ENCODE measurements at places on chromosomes 11 and 22.

GRCh38 chr11:61698173-61698948 lies 18.2 kb downstream of the DAGLA start:
- no peak for DNase-seq

DNA sequence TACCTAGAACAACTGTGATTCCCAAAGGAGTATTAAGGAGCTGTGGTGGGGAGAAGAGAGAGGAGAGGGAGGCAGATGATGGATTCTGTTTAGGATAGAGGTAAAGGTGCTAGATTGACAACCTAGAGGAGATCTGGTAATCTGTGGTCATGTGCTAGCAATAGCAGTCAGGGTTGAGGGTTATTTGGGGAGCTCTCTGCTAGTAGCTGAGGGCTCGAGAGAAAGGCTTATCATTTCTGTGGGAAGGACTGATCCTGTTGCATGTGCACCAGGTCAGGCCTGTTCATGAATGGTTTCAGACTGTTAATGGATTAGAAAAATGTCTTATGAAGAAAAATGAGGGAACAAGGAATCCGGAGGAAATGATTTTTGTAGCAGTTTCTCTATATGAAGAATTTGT lies 63.2 kb downstream of the MTMR3 start:
- no peak for DNase-seq

DNA sequence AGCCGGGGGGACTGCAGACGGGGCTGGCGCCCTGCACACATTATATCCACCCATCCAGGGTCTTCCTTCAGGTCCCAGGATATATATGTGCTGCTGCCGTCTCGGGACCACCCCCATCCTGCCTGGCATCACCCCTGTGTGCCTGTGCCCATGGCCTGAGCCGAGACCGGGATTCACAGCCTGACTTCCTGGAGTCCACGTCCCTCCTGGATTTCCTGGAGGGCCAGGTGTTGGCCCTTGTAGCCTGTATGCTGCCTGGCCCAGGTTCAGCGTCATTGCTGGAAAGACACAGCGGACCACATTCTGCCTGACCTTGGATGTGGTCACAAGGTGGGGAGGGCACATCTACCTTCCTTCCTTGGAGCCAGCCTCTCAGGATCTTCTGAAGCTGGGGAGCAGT lies 551.1 kb downstream of the BRD1 start:
- DNase-seq, result no peak

GRCh38 chr11:70555078-70555477 lies 156.7 kb downstream of the CTTN start:
- no peak for DNase-seq

DNA sequence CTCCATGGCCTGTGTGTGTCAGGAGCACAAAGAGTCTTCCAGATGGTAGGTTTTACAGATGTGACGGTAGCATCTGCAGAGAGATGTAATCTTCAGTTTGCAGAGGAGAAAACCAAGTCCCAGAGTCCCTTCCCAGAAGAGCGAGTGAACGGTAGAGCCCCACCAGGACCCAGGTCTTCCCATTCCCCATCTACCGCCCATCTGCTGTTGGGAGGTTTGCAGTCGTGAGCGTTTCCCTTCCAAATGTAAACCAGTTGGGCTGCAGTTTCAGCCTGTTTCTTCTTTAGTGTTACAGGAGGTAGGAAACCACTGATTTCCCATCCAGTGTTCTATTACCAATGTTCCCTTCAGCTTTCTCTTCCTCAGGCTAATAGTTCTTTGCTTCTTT lies 24.0 kb downstream of the PANX1 start:
- DNase-seq, result no peak

DNA sequence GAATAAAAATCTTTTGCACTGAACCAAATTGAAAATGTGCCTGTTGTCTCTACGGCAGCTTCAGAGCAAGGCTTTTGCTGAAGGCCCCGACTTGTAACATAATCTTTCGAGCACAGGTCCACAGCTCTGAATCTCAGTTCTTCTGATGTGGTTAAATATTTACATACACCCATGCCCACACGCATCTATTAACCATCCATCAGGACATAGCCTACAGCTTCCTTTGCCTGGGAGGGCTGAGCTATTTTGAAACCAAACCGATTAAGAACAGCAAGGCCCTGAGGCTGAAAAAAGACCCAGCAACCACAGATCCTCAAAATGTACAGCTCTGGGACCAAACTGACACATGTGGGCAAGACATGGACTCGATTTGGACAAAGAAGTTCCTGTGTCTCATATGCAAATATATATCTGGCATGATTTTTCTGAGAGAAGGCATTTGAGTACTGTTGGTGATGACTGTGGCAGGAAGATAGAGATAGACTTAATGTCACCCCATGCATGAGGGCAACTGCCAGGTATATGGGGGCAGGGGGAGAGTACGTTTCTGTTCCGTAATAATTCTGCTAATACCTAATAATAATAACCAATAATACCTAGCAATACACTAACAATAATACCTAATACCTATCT lies 322.7 kb upstream of the PLET1 start:
- DNase-seq, result no peak

DNA sequence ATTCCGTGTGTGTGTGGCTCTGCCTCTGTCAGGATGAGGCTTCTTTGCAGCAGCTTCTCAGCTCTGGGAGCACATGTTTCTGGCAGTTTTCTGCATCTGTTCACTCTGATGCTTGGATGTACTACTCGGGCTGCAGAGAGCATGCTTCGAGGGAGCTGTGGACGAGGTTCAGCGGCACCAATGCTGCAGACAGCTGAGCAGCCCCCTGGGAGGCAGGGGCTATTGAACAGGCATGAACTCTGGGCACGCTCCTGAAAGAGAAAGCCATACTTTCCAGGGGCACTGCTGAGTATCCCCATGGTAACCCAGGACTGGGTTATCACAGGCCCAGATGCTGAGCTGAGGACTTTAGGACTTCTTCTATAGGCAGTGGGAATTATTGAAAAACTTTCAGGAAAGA lies 33.8 kb downstream of the ADAMTS8 start:
- no peak for DNase-seq

GRCh38 chr22:39528681-39529486 lies 3.7 kb downstream of the RPS19BP1 start:
- DNase-seq, result peak; percentile 91

GRCh38 chr11:133918608-133919260 lies 38.0 kb downstream of the IGSF9B start:
- no peak for DNase-seq

- DNase-seq, result no peak
Observed at GRCh38 chr11:1571760-1572196, 293 bp downstream of the DUSP8 start.

DNA sequence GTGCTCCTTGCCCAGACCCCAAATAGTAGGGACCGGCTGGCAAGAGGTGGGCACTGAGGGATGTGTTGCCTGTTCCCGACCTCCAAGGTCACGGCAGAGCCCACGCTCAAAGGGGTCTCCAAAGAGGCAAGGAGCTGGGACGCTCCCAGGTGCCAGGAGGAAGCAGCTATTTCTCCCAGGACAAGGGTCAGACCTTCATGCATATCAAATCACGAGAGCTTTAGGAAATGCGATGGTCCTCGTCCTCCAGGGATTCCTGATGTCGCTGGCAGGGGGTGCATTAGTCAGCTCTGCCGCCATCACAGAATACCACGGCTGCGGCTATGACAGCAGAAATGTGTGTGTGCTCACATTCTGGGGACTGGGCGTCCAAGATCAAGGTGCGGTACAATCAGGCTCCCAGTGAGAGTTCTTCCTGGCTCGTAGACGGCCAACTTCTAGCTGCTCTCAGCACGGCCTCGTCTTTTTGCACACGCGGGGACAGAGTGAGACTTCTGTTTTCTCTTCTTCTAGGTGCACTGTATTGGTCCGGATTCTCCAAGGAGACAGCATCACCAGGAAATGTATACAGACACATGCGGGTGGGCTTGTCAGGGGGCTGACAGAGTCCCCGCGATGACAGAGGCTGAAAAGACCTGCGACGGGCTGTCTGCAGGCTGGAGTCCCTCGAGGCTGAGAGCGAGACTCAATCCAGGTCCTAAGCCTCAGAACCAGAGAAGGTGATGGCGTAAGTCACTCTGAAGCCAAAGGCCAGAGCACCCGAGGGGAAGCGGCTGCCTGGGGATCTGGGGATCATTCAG lies 81.6 kb downstream of the SHANK2 start:
- no peak for DNase-seq

GRCh38 chr11:8086001-8086479 lies 5.0 kb downstream of the TUB start:
- DNase-seq, result no peak

DNA sequence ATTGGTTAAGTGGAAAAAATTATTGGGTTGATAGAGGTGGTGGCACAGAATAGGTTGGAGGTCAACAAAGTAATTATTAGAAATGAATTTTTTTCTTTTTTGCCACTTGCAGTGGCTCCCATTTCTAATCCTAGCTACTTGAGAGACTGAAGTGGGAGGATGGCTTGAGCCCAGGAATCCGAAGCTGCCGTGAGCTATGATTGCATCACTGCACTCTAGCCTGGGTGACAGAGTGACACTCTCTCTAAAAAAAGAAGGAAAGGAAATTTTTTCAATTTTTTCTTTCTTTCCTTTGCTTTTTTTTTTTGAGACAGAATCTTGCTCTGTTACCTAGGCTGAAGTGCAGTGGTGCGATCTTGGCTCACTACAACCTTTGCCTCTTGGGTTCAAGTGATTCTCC lies 2.2 kb upstream of the BCO2 start:
- no peak for DNase-seq

DNA sequence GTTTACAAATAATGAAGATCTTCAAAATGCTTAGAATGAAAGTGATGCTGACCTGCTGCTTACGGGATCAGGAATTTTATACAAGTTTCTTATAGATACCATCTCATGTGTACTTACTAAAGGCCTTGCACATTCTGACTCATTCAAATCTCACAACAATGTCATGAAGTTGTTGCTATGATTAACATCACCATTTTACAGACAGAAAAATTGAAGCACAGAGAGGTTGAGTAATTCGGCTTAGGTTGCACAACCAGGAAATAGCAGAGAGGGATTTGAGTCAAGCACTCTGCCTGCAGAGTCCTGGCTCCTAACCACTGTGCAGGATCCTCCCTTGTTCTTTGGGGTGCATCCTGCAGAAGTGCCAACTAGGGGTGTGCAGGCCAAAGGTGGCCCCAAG lies 471.9 kb downstream of the MIAT start:
- DNase-seq, result no peak
